Neural progenitor cell (in vitro differentiated cells): ENCODE measurements at places on chromosomes 13 and 19. TPM values are rescaled to one million over a fixed set of nuclear protein-coding genes. Genes with fewer than 3 reads are reported as not detected.

DNA sequence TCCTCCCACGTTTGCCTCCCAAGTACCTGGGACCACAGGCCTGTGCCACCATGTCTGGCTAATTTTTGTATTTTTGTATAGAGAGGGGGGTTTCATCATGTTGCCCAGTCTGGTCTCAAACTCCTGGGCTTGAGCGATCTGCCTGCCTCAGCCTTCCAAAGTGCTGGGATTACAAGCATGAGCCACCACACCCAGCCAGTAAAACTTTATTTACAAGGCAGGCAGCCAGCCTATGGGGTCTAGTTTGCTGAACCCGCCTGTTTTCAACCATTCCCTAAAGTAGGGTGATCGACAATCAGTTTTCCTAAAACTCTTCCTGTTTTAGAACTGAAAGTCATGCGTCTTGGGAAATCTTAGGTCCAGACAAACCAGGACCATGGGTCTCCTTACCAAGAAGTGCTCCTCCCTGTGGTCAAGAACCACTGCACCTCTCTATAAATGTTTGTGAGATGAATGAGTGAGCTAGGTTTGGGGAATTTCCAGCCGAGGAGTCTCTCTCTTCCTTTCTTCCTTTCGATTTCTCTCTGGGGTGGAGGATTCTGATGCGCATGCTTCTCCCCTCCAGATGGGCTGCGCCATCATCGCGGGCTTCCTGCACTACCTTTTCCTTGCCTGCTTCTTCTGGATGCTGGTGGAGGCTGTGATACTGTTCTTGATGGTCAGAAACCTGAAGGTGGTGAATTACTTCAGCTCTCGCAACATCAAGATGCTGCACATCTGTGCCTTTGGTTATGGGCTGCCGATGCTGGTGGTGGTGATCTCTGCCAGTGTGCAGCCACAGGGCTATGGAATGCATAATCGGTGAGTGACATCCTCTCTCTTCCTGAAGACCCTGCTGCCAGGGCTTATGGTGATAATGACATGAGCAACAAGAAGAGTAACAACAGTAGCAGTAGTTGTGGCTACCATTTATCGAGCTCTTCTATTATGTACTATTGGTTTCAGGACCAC is 38.7 kb downstream of the ADGRE1 start:
- no peak for DNase-seq
- H3K4me3 ChIP-seq = no peak overlapping the region
- H3K36me3 ChIP-seq = no peaks in the 10 kb centered on the region
- H3K27ac ChIP-seq = no peak overlapping the region
- H3K4me1 ChIP-seq = no peaks in the 10 kb centered on the region

- peaks cover 6% of the 10 kb centered on the region for H3K4me1 ChIP-seq
- no peak overlapping the region for H3K27ac ChIP-seq
- H3K4me3 ChIP-seq = no peak overlapping the region
These were observed 942.4 kb upstream of the PCDH20 start for GRCh38 chr13:62357887-62358645.

DNA sequence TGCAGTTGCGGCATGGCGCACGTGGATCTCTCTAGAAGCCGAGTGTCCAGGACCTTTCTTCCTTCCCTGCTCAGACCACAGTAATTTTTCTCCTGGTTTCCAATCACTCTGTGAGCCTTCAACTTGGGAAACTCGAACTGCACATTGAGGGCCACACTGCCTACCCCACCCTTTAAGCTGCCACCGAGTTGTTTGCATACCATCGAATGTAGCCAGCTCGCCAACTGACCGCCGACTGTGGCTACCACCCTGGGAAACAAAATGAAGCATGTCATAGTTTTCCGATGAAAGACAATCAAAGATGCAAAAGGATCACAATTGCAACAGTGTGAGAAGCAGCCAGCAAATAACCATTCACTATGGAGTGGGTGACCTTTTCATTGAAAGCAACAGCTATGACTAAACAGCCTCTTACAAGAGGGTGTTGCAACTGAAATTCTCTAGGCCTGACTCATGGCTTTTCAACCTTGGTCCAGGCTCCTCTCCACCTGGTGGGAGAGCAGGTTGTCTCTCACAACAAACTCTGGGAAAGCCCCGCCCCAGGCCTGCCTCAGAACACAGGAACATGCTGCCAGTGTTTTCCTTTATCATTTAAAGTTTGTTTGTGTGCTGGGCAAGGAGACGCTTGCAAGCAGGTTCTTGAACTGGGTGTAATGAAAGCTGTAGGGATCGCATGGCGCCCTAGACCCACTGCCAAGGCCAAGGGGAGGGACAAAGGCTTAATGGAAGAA is 141.7 kb upstream of the SERP2 start:
- H3K4me1 ChIP-seq = no peaks in the 10 kb centered on the region
- no peaks in the 10 kb centered on the region for H3K36me3 ChIP-seq
- no peaks in the 10 kb centered on the region for H3K27me3 ChIP-seq
- H3K4me3 ChIP-seq = no peak overlapping the region
- no peak overlapping the region for H3K27ac ChIP-seq

DNA sequence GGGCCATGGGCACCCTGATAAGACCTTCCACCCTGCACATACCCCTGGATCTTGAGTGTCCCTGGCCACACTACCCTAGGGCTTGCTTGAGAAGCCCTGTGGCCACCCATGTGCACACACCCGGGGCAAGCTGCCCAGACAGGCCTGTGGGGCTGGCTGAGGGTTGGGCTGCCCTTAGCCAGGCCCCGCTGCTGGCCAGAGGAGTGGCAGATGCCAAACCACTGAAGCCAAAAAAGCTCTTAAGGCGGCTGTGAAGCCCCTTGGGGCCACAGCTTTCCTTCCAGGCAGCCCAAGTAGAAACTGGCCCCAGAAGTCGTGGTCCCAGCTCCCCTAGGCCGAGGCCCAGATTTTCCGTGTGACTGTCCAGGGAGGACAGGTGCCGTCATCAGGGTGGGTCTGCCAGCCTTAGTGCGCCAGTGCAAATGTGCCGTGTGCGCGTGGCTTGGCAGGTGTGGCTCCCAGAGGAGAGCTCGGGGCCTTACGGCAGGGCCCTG is 14.8 kb downstream of the CEBPG start:
- no peaks in the 10 kb centered on the region for H3K27me3 ChIP-seq
- DNase-seq = no peak
- no peaks in the 10 kb centered on the region for H3K4me1 ChIP-seq
- H3K36me3 ChIP-seq = no peaks in the 10 kb centered on the region

DNA sequence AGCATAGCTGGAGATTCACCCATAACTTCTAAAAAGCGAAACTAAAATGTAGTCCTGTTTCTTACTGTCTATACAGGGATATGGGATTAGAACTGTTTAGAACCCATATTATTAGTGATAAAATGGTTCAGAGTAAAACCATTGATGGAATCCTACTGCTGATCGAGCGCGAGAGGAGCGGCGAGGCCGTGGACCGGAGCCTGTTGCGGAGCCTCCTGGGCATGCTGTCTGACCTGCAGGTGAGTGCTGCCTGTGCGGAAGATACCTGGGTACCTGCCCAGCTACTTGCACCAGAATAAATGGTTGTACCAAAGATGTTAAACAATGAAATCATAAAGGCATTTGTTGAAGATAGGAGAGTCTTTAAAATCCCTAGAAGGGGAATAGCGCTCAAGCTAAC is 23.7 kb downstream of the CUL4A start:
- no peaks in the 10 kb centered on the region for H3K4me1 ChIP-seq
- DNase-seq = no peak
- no peak overlapping the region for H3K27ac ChIP-seq

GRCh38 chr13:41365631-41366030 is 54.6 kb downstream of the NAA16 start:
- H3K4me1 ChIP-seq = no peaks in the 10 kb centered on the region
- DNase-seq = no peak
- no peak overlapping the region for H3K4me3 ChIP-seq
- H3K27me3 ChIP-seq = no peaks in the 10 kb centered on the region

GRCh38 chr13:68261105-68261504 is 1031.0 kb upstream of the PCDH9 start:
- H3K36me3 ChIP-seq = no peaks in the 10 kb centered on the region
- H3K4me1 ChIP-seq = no peaks in the 10 kb centered on the region
- peak; percentile 16 for DNase-seq
- H3K27me3 ChIP-seq = no peaks in the 10 kb centered on the region

The ZNF229 gene
- total RNA-seq = 8.4 and 11.2 TPM in 2 replicates

The KLK3 gene
- total RNA-seq = not detected in 2 replicates

The GPR18 gene
- not detected in 2 replicates for total RNA-seq

The SIGLEC8 gene
- total RNA-seq = not detected in 2 replicates

The METTL21C gene
- not detected in 2 replicates for total RNA-seq

The SYNGR4 gene
- total RNA-seq = not detected in 2 replicates

The ZNF497 gene
- 3.7 and 8.0 TPM in 2 replicates for total RNA-seq
